ENCODE measurements at places on chromosomes 4 and X.

- DNase-seq: no peak
Measured at GRCh38 chrX:105063743-105064142, 156.8 kb downstream of the TEX13A start.

- no peak for DNase-seq
Measured at GRCh38 chrX:32591589-32591988, 619.8 kb downstream of the DMD start.

- DNase-seq: no peak
Measured at GRCh38 chr4:16779028-16779675, 119.3 kb downstream of the LDB2 start.

- no peak for DNase-seq
Measured at GRCh38 chr4:144288011-144288903, 147.7 kb upstream of the GYPA start.

DNA sequence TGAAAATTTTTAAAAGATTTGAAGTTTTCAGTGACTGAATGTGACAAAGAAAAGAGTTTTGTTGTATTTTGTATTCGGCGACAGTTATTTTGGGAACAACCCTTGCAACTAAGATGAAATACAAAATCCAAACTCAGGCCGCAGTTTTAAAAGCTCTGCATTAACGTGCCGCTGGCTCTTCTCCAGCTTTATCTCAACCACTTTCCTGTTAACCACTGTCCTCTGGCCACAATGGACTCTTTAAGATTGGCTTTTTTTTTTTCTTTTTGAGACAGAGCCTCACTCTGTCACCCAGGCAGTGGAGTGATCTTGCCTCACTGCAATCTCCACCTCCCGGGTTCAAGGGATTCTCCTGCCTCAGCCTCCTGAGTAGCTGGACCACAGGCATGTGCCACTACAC, 22.1 kb upstream of the AMTN start:
- DNase-seq: no peak

DNA sequence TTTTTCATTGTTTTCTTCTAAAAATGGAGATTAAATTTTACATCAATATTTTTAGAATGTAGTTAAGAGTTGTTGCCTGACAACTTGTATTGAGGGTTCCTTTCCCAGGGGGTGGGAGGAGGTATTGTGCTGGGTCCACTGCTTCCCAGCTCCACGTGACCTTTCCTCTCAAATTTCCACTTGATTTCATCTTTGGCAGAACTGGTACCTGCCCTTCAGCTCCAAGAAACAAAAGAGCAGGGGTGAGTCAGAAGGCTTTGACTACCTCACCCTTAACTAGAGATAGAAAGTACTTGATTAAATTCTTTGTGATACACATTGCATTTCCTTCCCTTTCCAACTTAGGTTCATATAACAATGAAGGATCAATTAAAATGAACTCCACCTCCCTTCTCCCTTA, 19.7 kb downstream of the TRIM2 start:
- no peak for DNase-seq

DNA sequence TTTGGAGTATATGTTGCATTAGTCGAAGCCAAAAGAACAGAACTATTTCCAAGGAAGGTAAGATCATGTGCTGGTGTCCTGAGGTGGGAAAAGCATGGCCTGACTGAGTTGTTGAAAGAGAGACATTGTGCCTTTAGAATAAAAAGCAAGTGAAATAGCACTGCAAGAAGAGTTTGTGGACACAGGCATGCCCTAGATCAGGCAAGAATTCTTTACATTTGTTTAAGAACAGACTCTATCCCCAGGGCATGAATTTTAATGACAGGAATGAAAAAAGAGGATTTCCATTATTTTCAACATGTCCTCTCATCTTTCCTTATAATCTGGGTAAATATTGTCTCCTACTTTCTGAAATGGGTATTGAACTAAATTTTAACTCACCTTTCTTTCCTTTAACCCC, 516.2 kb upstream of the GALNT7 start:
- DNase-seq: no peak

DNA sequence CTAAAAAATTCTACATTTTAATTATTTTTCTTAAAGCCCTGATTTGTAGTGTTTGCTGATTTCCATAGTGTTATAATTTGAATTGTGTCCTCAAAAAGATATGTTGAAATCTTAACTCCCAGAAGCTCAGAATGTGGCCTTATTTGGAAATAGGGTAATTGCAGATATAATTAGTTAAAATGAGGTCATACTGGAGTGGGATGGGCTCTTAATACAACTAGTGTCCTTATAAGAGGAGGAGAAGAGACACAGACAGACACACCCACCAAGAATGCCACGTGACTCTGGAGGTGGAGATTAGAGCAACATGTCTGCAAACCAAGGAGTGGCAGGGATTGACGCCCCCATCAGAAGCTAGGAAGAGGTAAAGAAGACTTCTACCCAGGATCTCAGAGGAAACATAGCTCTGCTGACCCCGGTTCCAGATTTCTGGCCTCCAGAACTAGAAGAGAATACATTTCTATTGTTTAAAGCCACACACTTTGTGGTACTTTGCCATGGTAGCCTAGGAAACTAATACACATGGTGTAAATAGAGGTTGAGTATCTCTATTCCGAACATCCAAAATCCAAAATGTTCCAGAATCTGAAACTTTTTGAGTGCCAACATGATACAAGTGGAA, 70.5 kb upstream of the IRF2 start:
- no peak for DNase-seq

DNA sequence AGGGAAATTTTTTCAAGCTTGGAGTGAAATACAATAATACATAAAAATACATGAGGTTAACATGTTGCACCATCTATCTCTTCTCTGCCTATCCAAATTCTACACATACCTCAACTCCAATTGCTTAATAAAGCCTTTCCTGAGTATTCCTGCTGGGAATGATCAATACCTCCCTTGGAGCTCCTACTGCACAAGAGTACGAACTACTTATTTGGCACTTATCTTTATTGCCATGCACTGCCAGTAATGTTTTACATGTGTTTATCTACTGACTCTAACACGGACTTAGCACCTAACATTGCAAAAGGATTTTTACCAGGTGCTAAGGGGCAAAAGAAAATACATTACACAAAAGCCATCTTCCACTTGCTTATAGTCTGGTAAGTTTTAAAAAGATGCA, 80.2 kb downstream of the ADGRA3 start:
- no peak for DNase-seq

DNA sequence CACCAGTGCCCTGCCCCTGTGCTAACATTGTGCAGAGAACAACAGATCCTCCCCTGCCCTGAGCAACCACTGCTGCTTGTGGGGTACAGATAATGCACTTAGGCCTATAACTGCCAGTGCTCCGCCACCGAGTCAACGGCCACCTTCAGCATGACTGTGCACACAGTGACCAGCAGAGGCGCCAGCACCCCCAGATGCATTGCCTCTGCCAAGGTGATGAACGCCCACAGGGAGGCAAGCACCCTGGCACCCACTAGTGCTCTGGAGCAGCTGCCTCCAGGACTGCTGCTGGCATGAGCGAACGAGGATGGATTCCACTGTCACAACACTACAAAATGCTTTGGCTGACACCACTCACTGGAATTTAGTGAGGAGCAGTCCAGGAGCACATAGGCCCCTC, 38.2 kb downstream of the SPIN2B start:
- DNase-seq: no peak

DNA sequence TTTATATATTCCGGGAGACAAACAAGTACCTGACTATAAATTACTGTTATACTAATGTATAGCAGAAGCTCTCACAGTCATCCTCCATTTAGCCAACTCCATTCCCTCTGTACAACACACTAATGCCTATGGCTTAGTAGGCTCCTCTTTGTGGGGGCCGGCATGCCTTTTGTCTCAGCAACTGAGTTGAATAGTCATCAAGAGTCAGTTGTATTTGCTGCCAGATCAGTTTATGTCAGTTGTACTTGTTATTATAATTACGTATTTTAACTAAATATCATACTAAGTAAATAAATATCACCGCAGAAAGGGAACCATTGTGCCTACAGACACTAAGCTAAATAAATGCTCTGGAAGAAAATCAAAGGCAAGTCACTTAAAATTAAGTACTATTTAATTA, 9.9 kb downstream of the PRMT9 start:
- DNase-seq: no peak

GRCh38 chrX:77415161-77415560, 32.0 kb upstream of the FGF16 start:
- no peak for DNase-seq

GRCh38 chr4:111937368-111937767, 207.9 kb upstream of the FAM241A start:
- no peak for DNase-seq

Data from activated T-helper 1 cell treated with anti-CD3 and anti-CD28 coated beads, Interleukin-12 subunit alpha, Interleukin-12 subunit beta, Interleukin-2, Interleukin-4 antibody, amounts not matched to agents 30 ng/mL and 10 ng/mL and 1 ng/mL, durations not matched to agents 14 hours and 24 hours and 36 hours (primary cell).